ENCODE measurements at places on chromosomes 6 and 20.

- DNase-seq = no peak
These were observed 83.4 kb downstream of the CCDC170 start for GRCh38 chr6:151577257-151577656.

DNA sequence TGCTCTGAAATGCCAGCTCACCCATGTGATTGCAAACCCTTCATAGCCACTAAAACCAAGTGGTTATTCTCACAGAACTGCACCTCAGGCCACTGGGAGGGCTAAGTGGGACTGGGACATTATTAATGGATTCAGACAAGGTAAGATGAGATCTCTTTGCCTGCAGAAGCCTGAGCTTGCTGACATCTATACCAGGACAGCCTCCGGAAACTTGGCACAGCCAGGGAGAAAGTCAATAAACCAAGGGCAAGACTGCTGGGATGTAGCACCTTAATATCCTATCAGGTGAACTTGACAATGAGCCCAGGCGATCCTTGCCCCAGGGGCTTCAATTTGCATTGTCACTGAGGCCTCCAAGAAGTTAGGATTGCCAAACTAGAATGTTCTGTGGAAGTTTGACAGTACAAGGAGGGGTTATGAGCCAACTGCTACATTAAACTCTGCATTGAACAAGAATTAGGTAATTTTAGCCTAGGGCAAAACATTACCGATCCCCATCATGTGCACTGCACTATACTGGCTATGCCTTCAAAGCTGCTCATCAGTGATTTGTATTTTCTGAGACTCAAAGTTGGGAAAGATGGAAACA lies 60.1 kb upstream of the RALGAPA2 start:
- DNase-seq = no peak

GRCh38 chr6:22113026-22113766 lies 183.6 kb downstream of the PRL start:
- no peak for DNase-seq

GRCh38 chr20:16864069-16864468 lies 115.9 kb downstream of the OTOR start:
- peak; percentile 11 for DNase-seq

All from caudate nucleus (tissue), 63 donors.